AG08395 (cell line): ENCODE measurements at places on chromosomes 12 and 14.

DNA sequence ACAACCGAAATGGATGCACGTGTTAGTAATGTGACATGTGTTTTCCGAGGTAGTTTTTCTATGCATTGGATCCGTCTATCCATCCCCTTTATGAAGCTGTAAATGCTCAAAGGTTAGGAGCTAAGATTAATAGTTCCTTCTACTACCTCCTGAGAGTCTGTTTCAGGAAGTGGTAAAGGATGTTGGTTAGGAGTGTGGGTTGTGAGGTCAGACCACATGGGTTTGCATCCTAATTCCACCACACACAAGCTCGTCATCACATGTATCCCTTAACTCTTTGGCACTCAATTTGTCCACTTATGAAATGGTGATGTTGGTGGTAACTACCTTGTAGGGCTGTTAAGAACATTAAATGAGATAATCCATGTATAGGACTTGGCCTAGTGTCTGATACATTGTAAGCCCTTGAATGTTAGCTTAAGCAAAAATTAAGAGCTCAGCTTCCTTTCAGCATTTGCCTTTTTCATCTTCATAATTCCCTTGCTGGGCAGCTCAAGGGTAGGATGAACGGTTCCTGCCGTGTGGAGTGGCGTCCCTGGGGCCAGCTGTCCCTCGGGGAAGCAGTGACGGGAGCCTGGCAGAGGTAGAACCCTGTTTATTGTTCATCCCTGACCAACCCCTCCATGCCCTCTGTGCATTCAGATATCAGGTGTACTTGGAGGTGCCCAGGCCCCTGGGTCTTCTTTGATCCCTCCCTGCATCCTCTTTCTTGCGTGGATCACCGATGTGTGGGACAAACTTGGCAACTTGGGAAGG, 52.3 kb downstream of the TSPAN9 start:
- no peak for DNase-seq

GRCh38 chr12:50661300-50662115, 102.4 kb upstream of the ATF1 start:
- DNase-seq, result no peak

- no peak for DNase-seq
Observed at GRCh38 chr14:83301791-83302190, 1768.1 kb upstream of the SEL1L start.

DNA sequence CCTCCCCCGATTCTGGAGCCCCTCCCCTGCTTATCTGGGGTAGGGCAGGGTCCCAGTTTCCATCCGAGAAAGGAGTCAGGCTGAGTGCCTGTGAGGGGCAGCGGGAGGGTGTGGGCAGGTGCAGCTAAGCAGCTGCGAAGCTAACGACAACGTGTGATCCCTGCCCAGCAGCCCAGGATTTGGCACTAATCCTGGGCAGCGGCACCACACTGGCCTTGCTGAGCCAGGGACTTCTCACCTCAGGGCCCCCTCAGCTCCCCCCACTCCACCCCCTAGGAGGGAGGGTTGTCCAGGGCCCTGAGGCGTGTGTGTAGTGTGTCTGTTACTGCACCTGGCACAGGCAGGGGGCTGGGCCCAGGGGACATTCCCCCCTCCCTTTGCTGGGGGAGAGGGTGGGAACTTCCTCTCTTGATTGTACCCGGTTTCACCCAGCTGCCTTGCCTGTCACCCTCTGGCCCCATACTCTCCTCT, 1.8 kb downstream of the SMIM41 start:
- no peak for DNase-seq

GRCh38 chr14:49770212-49770817, 2.4 kb downstream of the KLHDC2 start:
- no peak for DNase-seq

GRCh38 chr14:58408681-58409215, 13.0 kb downstream of the TOMM20L start:
- DNase-seq, result no peak

DNA sequence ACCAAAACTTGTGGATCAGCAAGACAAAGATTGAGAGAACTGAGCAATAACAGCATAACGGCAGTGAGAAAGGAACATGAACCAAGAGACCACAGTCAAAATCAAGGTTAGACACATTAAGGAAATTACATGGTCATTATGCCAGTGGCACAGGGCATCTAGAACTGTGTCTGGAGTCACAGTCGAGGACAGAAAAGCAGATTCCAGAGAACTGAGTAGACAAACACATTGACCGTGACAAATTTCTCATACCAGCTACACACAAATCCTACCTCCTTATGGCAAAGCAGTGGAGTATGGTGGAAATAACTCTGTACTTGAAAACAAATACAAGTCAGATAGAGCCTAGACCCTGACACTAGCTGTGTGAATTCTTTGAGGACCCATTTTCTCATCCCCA, 367.3 kb downstream of the DUSP6 start:
- DNase-seq, result no peak

DNA sequence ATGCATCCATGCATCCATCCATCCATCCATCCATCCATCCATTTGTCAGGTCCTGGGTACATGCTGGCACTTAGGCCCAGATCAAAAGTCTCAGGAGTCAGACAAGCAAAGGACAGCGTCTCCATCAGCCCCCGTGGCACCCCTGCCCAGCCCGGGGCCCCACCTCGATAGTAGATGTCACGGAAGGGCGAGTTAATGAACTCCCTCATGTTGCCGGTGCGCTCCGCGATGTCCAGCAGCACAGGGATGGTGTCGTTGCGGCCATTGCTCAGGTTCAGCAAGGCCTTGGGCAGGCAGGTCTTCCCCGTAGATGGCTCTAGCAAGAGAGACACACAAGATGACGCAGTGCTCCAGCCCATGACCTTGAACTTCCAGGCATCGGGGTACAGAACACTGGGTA, 30.4 kb downstream of the TRPV4 start:
- no peak for DNase-seq

DNA sequence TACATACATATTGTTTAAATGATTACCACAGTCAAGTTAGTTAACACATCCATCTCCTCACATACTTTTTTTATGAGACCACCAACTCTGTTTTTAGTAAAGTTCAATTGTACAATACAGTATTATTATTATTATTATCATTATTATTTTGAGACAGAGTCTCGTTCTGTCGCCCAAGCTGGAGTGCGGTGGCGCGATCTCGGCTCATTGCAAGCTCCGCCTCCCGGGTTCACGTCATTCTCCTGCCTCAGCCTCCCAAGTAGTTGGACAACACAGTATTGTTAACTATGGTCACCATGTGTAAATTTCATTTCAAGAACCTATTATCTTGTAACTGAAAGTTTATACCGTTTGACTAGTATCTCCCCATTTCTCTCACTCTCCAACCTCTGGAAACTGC, 942.0 kb upstream of the FBXO33 start:
- no peak for DNase-seq

DNA sequence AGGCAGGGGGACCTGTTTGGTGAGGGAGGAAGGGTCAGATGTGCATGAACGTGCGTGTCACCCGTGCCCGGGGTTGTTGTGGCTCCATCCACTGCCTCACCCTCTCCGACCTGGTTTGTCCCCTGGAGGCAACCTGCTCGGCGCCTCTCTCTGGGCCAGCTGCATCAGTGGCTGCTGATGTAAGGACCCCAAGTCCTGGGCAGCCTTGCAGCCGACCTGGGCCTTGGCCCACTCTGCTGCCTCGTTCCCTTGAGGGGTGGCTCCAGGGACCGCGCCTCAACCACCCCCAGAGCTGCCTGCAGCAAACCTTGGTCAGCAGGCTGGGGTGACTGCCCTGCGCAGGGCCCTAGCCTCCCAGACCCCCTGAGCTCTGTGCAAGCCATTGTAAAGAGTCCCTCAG, 351.7 kb downstream of the TMEM121 start:
- no peak for DNase-seq

- no peak for DNase-seq
Observed at GRCh38 chr12:51377099-51377984, 13.9 kb downstream of the GALNT6 start.
